ENCODE measurements at places on chromosomes 5 and 9. TPM values are rescaled to one million over a fixed set of nuclear protein-coding genes. Genes with fewer than 3 reads are reported as not detected.

SEMA4D gene
- polyA plus RNA-seq, result 0.43 TPM

- H3K27ac ChIP-seq, result no peak overlapping the region
- no peak for DNase-seq
- H3K27me3 ChIP-seq, result no peaks in the 10 kb centered on the region
- H3K4me3 ChIP-seq, result no peak overlapping the region
Observed at GRCh38 chr9:88811511-88811910, 179.8 kb upstream of the S1PR3 start.

DNA sequence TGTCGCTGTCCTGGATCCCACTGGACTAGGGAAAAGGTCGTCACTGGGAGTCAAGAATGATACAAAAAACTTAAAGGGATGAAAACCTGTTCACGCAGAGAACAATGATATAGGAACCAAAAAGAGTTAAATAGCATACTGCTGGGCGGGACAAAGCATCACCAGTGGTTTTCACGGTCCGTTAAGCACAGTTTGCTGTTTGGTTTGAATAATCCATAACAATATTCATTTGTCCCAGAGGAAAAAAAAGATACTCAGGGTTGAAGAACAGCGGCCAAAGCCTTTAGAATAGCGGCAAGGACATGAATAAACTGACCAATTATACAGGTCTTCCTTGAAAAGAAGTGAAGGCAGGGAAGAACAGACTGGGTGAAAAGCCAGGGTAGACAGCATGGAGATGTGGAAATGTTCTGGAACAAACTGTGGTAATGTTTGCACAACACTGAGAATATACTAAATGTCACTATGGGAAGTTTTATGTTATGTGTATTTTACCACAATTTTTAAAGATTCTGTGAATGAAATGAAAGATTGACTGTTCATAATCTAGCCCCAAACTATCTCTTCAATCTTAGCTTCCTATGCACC, 60.8 kb downstream of the MTMR12 start:
- no peak for DNase-seq
- H3K27me3 ChIP-seq, result no peaks in the 10 kb centered on the region
- H3K36me3 ChIP-seq, result peaks cover 1% of the 10 kb centered on the region
- H3K27ac ChIP-seq, result no peak overlapping the region
- no peak overlapping the region for H3K4me3 ChIP-seq

DNA sequence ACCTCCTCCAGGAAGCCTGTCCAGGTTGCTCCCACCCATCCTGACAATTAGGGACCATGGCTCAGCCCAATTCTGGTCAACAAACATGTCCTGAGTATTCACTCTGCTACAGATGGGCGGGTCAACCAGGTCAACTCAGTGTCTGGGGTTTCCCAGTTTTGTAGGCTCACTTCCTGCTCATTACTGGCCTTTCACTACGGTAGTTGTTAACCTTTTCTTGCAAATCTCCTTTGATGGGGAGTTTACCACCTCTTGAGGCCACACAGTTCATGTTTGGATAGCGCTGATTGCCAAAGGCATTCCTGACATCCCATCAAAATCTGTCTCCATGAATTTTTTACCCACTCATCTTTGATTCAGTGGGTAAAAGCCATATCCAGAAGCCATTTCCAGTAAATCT, 13.8 kb downstream of the TMEM8B start:
- H3K36me3 ChIP-seq, result no peaks in the 10 kb centered on the region
- H3K27ac ChIP-seq, result no peak overlapping the region
- no peak overlapping the region for H3K4me3 ChIP-seq
- peaks cover 33% of the 10 kb centered on the region for H3K4me1 ChIP-seq
- no peaks in the 10 kb centered on the region for H3K27me3 ChIP-seq

DNA sequence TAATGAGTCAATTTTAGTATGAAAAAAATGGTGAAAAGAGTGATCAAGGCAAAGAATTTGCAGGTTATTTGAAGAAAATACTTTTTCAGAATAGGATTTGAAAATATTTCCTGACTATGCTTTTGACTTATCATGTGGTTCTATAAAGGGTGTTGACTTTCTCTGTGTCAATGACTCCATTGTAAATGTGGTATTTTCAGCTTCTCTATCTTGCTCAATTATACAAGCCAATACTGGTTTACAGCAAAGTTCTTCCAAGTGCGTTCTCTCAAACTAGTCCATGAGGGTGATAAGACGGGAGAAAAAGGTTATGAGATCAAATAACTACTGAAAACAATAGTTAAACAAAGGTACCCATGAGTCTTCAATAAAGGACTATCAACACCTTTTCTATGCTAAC, 21.7 kb downstream of the IL33 start:
- H3K4me3 ChIP-seq, result no peak overlapping the region
- no peaks in the 10 kb centered on the region for H3K27me3 ChIP-seq
- H3K36me3 ChIP-seq, result no peaks in the 10 kb centered on the region
- DNase-seq, result no peak
- H3K27ac ChIP-seq, result no peak overlapping the region
- peaks cover 11% of the 10 kb centered on the region for H3K4me1 ChIP-seq

DNA sequence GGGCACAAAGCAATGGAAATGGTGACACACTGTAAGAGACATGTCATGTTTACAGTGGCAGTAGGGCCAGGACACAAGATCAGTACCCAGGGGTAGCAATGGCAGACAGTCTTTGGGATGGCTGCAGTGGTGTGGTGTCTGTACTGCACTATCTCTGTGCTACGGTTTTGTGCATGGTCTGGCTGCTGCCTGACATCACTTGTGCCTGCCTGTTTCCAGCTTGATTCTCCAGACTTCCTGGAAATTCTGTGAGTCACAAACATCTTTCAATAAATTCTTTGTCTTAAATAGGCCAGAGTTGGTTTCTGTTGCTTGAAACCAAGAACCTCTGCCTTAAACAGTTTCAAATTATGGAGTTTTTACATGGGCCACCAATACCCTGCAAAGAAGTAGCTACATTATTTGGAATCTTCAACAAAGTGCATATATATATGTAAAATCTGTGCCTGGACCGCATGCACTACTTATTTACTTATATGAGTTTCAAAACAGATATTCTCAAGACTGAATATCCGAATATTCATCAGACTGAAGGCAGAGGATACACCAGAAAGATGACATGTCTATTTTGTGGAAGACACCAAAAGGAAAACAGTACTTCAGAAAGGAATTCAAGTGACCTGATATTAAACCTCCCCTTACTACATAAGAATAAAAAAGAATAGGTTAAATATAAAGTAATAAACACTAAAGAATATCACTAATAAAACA, 188.1 kb downstream of the RFX3 start:
- no peaks in the 10 kb centered on the region for H3K27me3 ChIP-seq
- no peak overlapping the region for H3K27ac ChIP-seq
- no peaks in the 10 kb centered on the region for H3K36me3 ChIP-seq
- no peak for DNase-seq
- no peak overlapping the region for H3K4me3 ChIP-seq

DNA sequence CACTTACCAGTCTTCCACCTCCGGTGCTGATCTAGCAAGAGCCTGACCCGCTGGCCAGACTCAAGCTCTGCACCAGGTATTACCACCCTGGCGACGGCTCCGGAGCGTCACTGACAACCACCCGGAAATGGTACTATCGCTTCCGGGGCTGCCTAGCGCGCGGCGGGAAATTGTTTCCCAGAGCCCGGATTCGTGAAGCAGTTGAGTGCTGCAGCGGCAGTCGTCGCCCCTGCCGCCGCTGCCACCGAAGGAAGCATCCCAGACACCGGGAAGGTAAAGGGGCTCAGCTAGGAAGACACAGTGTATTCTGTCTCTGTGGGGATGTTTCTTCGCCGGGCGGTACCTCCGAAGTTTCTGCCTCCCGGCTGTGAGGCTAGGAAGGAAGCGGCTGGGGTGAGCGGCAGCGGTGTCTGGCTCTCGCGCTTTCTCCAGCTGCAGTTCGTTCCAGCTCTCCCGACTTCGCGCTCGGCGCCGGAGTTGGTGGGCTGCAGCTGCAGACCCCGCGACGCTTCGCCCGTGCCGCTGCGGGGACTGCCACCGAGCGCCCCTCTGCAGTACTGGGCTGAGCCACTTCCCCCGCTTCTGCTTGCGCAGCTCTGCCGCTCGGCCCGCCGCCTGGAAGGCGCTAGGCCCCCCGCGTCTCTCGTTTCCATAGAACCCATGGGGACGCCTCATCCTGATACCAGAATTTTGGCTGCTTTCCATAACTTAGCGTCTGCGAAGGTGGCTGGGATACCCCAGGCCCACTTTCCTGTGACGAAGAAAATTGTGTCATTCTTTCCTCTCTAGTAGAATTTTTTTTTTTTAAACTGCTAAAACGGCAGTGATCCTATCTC, at the start of the genes KIAA0825 and SLF1:
KIAA0825 (minus strand) TSS at position 112 of the 836 bp plus-strand sequence. CDS start 81,478 bp downstream, outside the sequence.
SLF1 (plus strand) TSS at position 177 of the 836 bp plus-strand sequence. CDS start 10,142 bp downstream, outside the sequence.
- DNase-seq, result no peak
- peak within 1 kb of the TSS; percentile 76 for H3K4me3 ChIP-seq
- H3K27ac ChIP-seq, result peak within 1 kb of the TSS; percentile 79
- H3K27me3 ChIP-seq, result no peaks in the 10 kb centered on the region
- no peaks in the 10 kb centered on the region for H3K36me3 ChIP-seq
- peaks cover 13% of the 10 kb centered on the region for H3K4me1 ChIP-seq

GRCh38 chr9:132003896-132004295, 75.8 kb downstream of the MED27 start:
- H3K4me3 ChIP-seq, result no peak overlapping the region
- no peak overlapping the region for H3K27ac ChIP-seq
- DNase-seq, result no peak
- no peaks in the 10 kb centered on the region for H3K27me3 ChIP-seq

- H3K36me3 ChIP-seq, result no peaks in the 10 kb centered on the region
- H3K4me3 ChIP-seq, result peak overlapping the region; percentile 43
- H3K27me3 ChIP-seq, result peaks cover 52% of the 10 kb centered on the region
Observed at GRCh38 chr9:14343261-14344031, 29.5 kb upstream of the NFIB start.

GRCh38 chr5:72377910-72378638, 57.9 kb downstream of the PTCD2 start:
- H3K4me3 ChIP-seq, result no peak overlapping the region
- no peaks in the 10 kb centered on the region for H3K27me3 ChIP-seq
- H3K36me3 ChIP-seq, result no peaks in the 10 kb centered on the region

All from keratinocyte (primary cell).